CD14-positive monocyte (primary cell): ENCODE measurements at places on chromosomes 1 and 21.

DNA sequence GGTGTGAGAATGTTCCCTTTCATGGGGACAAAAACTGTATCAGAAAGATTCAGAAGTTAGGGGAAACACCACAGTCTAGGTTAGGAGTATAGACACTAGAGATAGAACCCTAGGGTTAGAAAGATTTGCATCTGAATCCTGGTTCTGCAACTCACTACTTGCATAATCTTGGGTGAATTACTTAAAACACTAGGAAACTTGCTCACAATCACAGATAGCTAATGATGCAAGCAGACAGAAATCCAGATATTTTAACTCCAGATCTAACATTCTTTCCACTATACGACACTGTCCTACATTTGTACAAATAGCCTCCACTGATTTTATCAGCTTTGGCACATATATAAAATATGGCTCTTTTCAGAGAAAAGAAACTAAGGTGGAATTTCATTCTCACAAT is 30.8 kb upstream of the GLIS1 start:
- DNase-seq = no peak
- no peaks in the 10 kb centered on the region for H3K27me3 ChIP-seq
- no peak overlapping the region for H3K27ac ChIP-seq
- H3K4me3 ChIP-seq = no peak overlapping the region
- H3K4me1 ChIP-seq = no peaks in the 10 kb centered on the region

GRCh38 chr1:156511644-156512043 is 11.1 kb upstream of the MEF2D start:
- peak; percentile 86 for DNase-seq
- H3K27ac ChIP-seq = no peak overlapping the region
- H3K36me3 ChIP-seq = no peaks in the 10 kb centered on the region

GRCh38 chr1:31696242-31696641 is 7.6 kb downstream of the COL16A1 start:
- no peak overlapping the region for H3K4me3 ChIP-seq
- no peaks in the 10 kb centered on the region for H3K4me1 ChIP-seq
- no peak overlapping the region for H3K27ac ChIP-seq
- no peaks in the 10 kb centered on the region for H3K36me3 ChIP-seq
- H3K27me3 ChIP-seq = no peaks in the 10 kb centered on the region

- no peak for DNase-seq
- no peak overlapping the region for H3K27ac ChIP-seq
- H3K36me3 ChIP-seq = no peaks in the 10 kb centered on the region
- H3K4me1 ChIP-seq = no peaks in the 10 kb centered on the region
- H3K27me3 ChIP-seq = no peaks in the 10 kb centered on the region
These were observed 177.9 kb upstream of the DUSP10 start for GRCh38 chr1:221919743-221920142.

DNA sequence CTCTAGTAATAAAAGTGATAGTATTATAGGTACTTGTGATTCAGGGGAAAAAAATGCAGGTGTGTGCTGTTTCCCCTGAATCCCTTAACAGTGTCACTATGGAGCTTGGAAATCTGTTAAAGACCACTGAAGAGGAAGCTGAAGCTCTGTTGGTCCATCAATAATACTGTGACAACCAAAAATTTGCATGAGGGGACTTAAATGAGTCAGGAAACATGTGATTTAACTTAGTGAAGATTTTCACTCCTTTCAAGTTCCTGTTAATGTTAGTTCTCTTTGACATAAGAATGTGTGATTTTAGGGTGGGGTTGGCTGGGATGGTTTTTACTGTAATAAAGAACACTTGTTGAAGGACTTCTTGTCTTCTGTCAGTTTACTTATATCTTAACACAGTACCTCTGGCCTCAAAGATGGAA is 32.0 kb downstream of the VANGL2 start:
- peaks cover 24% of the 10 kb centered on the region for H3K4me1 ChIP-seq
- peak; percentile 16 for DNase-seq
- H3K36me3 ChIP-seq = no peaks in the 10 kb centered on the region
- no peak overlapping the region for H3K4me3 ChIP-seq
- H3K27ac ChIP-seq = no peak overlapping the region
- no peaks in the 10 kb centered on the region for H3K27me3 ChIP-seq

GRCh38 chr1:205812271-205812877 is 624 bp downstream of the SLC41A1 start:
- H3K36me3 ChIP-seq = no peaks in the 10 kb centered on the region
- peaks cover 20% of the 10 kb centered on the region for H3K27me3 ChIP-seq

- no peak overlapping the region for H3K27ac ChIP-seq
- no peaks in the 10 kb centered on the region for H3K4me1 ChIP-seq
- no peaks in the 10 kb centered on the region for H3K27me3 ChIP-seq
- H3K4me3 ChIP-seq = no peak overlapping the region
These were observed 1187.4 kb upstream of the NCAM2 start for GRCh38 chr21:19810779-19811178.

DNA sequence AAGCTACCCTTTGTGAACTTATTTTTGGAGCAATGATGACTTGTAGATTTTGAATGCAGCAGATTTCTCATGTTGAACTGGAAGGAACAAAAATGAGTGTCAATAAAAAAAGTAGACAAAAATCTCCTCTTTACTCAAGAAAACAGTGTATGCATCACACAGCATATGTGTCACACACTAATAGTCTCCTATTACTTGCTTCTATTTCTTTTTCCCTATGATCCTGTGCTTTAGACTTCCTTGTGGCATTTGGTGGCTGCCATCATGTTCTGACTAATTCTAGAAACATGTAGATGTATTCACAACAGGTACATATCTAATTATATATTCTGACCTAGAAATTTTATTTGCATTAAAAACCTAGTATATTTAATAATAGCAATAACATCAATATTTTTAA is 14.3 kb downstream of the RC3H1 start:
- peak; percentile 15 for DNase-seq
- H3K36me3 ChIP-seq = no peaks in the 10 kb centered on the region
- peak overlapping the region; percentile 9 for H3K27ac ChIP-seq
- H3K4me3 ChIP-seq = no peak overlapping the region
- H3K27me3 ChIP-seq = no peaks in the 10 kb centered on the region
- H3K4me1 ChIP-seq = peaks cover 53% of the 10 kb centered on the region

DNA sequence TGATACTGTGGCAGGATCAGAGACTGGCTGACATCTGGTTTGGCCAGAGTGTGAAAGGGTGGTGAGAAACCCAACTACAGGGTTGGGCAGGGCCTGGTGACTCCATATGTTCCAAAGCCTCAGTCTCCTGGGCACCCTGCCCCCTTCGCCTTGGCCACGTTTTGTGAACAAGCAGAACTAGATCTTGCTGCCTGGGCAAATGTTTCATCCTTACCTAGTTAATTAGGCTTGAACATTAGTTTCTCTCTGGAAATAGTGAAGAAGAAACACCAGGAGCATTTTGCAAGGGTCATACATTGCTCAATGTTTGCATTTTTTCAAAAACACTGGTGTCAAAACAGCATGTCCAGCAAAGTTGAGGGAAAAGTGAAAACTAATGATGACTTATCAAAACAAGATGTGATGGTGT is 60.5 kb downstream of the MAP3K7CL start:
- peaks cover 81% of the 10 kb centered on the region for H3K4me1 ChIP-seq
- peak overlapping the region; percentile 92 for H3K27ac ChIP-seq
- no peaks in the 10 kb centered on the region for H3K27me3 ChIP-seq
- peak; percentile 81 for DNase-seq
- H3K4me3 ChIP-seq = peak overlapping the region; percentile 35

DNA sequence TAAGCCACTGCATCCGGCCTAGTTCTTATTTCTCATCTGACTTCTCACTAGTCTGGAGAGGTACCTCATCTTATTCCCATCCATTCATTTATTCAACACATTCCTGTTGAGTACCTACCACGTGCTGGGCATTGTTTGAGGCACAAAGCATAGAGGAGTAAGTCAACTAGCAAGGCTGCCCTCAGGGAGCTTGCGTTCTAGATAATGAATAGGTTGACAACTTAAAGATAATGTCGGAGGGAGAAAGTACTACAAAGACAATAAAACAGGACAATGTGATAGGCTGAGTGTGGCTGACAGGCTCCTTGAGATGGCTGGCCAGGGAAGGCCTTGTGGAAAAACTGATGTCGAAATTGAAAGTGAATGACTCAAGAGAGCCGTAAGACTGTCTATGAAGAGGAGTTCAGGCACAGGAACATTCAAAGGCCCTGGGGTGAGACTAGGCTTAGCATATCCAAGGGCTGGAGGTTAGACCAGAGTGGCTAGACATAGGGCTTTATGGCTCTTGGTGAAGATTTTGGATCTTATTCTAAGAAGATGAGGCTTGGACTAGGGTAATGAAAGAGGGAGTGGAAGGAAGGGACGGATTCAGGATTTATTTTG is 18.3 kb downstream of the SPATA21 start:
- H3K27ac ChIP-seq = no peak overlapping the region
- H3K4me1 ChIP-seq = no peaks in the 10 kb centered on the region
- no peak overlapping the region for H3K4me3 ChIP-seq
- no peaks in the 10 kb centered on the region for H3K27me3 ChIP-seq
- no peaks in the 10 kb centered on the region for H3K36me3 ChIP-seq
